ENCODE measurements at places on chromosomes 6 and 20. TPM values are rescaled to one million over a fixed set of nuclear protein-coding genes. Genes with fewer than 3 reads are reported as not detected.

The ULBP2 gene
- 6.6 TPM for total RNA-seq

The RHAG gene
- total RNA-seq, result not detected

The KIF25 gene
- total RNA-seq, result not detected

The PAX1 gene
- not detected for total RNA-seq

The ABHD16A gene
- total RNA-seq, result 58.9 TPM

The AKAP12 gene
- 8.0 TPM for total RNA-seq

The RBM12 gene
- total RNA-seq, result 32.7 TPM

The CTCFL gene
- total RNA-seq, result not detected

DNA sequence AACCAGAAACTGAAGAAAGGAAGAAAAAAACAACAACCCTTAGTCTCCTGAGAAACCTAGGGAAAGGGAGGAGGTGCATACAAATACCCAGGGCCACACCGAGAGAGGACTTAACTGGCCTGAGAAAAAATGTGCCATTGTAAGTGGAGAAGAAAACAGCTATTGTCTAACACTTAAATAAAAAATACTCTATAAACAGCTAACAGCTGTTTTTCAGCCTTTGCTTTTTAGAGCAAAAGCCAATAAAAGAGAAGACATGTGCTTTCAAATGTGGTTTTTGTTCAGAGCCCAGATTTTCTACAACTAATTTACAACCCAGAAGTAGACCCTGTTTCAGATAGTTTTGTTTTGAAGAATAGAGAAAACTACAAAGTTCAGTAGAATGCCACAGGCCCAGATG is 56.0 kb upstream of the SLC22A16 start:
- DNase-seq, result peak; percentile 70

DNA sequence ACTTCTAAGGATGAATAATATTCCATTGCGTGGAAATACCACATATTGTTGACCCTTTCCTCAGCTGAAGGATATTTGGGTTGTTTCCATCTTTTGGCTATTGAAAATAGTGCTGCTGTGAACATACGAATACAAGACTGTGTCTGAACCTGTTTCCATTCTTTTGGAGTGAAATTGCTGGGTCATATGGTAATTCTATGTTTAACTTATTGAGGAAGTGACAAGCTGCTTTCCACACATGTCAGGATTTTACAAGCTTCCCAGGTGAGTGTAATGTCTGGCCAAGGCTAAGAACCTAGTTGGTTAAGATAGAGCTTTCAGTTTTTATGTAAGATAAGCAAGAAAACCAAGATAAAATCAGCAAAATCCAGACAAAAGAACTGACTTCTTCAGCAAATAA is 48.8 kb downstream of the PPP1R3G start:
- no peak for DNase-seq

GRCh38 chr6:90263633-90264032 is 33.0 kb downstream of the BACH2 start:
- no peak for DNase-seq

DNA sequence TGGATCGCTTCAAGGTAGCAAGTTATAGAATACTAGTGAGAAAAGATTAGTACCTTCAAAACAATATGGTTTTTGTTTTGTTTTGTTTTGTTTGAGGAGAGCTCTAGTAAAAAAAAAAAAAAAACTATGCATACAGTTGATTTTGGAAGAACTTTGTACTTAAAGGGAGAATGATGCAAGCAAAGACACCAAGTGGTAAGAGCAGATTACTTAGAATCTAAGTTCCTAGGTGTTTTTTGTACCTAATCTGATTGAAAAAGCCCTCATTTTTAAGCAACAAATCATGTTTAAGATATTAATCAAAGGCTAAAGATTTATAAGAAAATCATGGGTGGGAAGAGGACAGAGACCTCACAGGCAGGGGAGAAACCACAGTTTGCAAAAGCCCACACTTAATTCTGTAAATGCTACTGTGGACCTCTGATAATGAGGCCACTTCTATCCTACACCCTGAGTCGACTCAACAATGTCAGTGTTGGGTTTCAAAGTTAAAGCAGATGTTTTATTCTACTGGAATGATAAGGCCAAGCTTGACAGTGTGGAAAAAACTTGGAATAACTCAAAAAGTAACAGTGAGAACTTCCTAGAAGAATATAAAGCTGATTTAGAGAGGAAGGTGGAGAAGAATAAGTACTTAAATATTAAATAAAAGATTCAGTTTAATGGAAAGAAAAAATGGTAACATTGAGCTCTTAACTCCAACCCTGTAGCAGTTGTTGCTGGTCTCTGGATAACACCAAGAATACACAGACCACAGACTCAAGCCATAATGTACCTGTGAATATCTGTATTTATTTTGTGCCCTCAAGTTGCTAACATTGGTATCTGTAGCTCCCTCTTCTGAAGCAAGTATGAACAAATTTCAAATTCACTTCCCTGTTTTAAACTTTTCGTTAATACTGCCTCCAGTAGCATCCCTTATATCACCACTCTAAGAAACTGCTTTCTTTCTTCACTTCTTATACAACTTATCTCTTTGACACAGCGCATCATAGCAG is 1047.8 kb downstream of the EPHA7 start:
- no peak for DNase-seq

DNA sequence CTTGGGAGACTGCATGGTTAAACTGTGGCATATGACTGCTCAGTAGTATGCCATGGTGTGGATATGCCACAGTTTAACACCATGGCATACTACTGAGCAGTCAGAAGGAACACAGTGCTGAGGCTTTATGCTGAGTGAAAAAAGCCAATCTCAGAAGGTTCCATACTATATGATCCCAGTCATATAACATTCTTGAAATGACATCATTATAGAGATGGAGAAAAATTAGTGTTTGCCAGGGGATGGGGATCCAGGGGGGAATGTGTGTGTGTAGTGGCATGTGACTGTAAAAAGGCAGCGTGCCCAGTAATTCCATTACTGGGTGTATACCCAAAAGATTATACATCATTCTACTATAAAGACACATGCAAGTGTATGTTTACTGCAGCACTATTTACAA is 85.8 kb downstream of the FOXF2 start:
- no peak for DNase-seq

DNA sequence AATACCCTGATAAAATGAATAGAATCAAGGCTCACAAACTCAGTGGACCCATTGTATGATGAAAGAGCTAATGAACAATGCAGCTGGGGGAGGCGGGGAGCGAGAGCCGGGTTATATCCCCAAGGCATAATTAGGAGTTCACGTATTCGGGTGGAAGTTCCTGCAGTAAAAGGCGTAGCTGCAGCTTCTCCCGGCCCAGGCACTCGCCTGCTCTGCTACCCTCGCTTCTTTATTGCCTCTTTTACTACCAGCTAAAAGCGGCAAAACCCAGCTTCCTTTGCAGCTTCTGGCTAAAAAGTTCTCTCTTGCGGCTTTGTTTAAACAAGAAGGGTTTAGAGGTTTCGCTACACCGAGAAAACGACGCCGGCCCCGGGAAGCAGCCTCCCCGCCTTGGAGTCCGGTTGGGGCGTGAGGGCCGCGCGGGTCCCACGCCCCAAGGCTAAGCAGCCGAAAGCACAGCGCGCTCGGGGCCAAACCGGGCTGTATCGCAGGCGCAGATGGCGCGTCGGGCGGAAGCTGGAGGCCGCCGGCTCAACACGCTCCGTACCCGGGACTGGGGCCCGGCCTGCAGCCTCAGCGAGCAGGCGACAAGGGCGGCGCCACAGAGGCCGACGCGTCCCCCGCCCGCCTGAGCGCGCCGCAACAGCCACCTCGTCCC is 1.6 kb downstream of the ZBTB2 start:
- DNase-seq, result peak; percentile 64

DNA sequence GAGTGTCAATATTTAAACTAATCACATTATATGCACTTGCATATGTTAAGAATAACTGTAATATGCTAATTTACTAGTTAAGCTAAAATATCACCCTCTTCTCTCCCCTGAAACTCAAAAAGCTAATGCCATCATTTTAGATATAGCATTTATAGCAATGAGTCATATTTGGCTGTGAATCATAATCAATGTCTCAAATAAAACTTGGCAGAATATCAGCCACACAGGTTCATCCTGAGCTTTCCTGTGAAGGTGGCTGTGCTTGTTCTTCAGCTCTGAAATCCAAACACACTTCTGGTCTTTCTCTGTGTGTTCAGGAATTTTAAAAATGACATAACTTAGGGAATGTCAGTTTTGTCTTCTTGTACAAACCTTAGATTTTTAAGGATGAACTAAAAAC is 12.8 kb upstream of the PNRC1 start:
- DNase-seq, result no peak

GRCh38 chr6:43511824-43512415 is 1.8 kb upstream of the LRRC73 start:
- no peak for DNase-seq

GRCh38 chr6:31216208-31216898 is 45.9 kb upstream of the POU5F1 start:
- no peak for DNase-seq

- DNase-seq, result peak; percentile 87
Observed at GRCh38 chr6:30722280-30723112, 2.3 kb downstream of the TUBB start.

GRCh38 chr6:24458941-24459340 is 30.4 kb downstream of the GPLD1 start:
- DNase-seq, result no peak

DNA sequence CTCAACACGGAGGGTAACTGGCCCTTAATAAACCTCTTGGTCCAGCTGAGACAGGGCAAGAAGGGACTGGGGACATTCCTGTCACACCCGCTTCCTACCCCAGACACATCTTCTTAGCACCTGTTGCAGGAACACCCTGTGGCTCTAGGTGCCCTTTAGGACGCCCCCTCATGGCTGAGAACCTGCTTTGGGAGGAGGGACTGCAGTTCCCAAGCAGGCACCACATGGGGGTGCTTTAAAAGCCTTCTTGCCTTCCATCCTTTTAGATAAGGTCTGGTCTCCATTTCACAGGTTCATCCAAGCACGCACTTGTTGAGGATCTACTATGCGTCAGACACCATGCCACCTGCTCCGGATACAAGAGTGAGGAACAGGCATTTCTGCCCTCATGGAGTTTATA is 26.6 kb downstream of the NSFL1C start:
- peak; percentile 37 for DNase-seq

DNA sequence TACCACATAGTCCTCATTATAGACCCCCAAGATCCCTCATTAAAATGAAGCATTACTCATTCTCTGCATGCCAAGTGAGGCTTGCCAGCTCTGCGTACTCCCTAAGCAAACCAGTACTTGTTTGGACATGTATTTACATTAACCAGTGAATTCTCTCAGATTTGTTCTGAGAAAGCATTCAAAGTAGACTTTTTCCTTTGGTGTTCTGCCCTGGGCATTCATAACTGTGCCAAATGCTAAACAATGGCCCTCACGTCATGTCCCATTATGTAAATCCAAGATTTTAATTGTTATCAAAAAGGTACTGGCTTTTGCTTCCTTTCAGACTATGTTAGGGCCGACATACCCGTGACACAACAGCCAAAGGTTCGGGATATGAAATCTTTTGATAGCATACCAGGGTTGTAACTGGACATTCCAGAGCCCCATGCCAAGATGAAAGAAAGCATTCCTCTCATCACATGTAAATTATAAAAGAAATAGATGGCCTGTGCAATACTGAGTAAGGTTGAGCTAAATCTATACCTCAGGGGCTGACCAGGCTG is 164.2 kb downstream of the ADAT2 start:
- no peak for DNase-seq

- no peak for DNase-seq
Observed at GRCh38 chr6:121670511-121670910, 235.1 kb downstream of the GJA1 start.
